ENCODE measurements at places on chromosomes 7 and 10.

GRCh38 chr10:90587081-90587491 lies 270.8 kb downstream of the HTR7 start:
- DNase-seq: no peak

DNA sequence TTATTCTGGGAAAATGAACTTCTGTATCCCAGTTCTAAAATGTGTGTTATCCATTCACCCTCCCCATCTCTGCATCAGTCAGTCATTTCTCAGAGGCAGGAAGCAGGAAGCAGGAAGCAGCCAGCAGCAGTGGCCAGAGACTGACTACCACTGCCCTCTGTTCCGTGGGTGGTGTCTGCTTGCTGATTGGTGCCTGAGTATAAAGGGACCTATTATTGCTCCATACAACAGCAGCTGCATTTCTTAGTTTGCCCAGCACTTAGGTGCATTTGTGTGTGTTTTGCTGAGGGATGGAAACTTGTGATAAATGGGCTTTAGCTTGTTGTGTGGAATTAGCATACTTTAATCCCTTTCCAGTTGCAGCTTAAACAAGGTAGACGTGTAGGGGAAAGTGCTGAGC lies 582.2 kb downstream of the SORCS1 start:
- no peak for DNase-seq

GRCh38 chr10:76774987-76775603 lies 862.5 kb downstream of the KCNMA1 start:
- no peak for DNase-seq

- no peak for DNase-seq
Measured at GRCh38 chr7:45054442-45054841, 34.3 kb downstream of the NACAD start.

GRCh38 chr7:103996017-103996551 lies 6.6 kb upstream of the RELN start:
- DNase-seq: no peak

GRCh38 chr7:80230327-80230726 lies 95.7 kb downstream of the GNAI1 start:
- DNase-seq: no peak

GRCh38 chr10:32051926-32052325 lies 4.3 kb downstream of the KIF5B start:
- DNase-seq: no peak

GRCh38 chr10:131137223-131137622 lies 174.3 kb downstream of the TCERG1L start:
- DNase-seq: no peak

Measured in GM06990 (cell line).